ENCODE measurements at places on chromosomes 12 and 14. TPM values are rescaled to one million over a fixed set of nuclear protein-coding genes. Genes with fewer than 3 reads are reported as not detected.

- no peak for DNase-seq
Observed at GRCh38 chr12:8780389-8780788, 42.0 kb upstream of the A2ML1 start.

DNA sequence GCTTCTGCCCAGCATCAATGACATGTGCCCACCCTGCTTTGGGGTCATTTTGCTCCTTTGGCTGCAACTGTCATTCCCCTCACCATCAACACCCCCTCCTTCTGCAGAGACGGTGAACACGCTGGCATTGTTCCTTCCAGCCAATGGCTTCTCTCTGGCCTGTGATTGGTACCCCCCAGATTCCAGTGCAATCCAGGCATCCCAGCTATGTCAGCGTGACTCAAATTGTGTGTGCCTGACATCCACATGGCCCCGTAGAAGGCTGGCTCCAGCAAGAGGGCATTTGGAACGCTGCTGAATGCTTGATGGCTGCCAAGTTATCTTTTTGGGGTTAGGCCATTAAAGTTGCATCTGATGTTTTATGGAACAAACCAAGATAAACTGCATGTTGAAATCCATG is 21.0 kb upstream of the CCND2 start:
- DNase-seq: no peak

GRCh38 chr12:11500861-11501230 is 105.5 kb upstream of the PRB2 start:
- DNase-seq: no peak

DNA sequence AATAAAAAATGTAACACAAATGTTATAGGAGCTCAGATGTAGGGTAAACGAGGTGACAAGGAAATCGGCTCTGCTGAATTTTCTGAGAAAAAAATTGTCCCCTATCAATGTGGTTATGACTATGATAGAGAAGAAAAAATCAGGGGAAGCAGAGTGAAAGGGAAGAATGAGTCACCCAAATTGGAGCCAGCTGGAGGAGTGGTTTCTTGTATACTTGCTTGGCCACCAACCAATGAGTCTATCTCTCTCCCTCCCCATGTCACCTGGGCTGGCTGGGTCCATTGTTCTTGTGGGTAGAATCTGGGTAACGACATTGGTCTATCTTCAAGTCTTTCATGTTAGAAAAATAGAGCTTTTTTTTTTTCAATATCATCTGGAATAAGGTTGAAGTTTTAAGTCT is 196.6 kb upstream of the FLRT2 start:
- no peak for DNase-seq

DNA sequence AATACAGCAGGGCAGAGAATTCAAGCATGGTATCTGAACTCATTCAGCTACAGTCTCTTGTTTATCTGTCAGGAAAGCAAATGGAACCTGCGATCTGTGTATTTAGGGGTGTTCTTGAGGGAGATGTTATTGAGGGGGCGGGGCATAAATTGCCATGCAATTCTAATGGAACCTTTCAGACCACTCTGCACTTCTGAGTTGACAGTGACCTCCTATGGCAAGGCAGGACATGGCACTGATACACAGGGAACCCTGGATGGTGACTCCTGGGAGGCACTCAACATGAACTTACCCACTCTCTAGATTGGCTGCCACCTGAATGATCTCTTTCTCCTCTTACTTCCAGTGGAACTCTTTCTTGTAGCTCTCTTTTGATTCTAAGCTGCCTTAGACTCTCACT is 787.3 kb downstream of the VRK1 start:
- no peak for DNase-seq

DNA sequence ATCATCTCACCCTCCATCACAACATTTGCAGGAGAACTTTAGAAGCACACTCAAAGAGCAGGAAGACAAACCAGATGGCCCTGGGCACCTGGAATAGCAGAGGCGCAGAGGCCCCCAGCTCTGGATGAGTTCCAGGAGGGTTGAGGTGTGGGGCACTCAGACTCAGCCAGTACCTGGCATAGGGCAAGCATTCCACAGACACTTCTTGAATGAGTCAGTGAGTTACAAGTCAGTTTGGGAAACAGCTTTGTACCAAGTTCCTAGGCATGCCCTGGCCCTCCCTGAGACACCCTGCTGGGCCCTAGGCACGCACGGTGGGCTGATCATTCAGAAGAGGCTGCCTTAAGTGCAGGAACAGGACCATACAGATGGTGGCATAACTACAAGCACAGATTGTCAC is 54.3 kb downstream of the MAP3K9 start:
- peak; percentile 91 for DNase-seq

DNA sequence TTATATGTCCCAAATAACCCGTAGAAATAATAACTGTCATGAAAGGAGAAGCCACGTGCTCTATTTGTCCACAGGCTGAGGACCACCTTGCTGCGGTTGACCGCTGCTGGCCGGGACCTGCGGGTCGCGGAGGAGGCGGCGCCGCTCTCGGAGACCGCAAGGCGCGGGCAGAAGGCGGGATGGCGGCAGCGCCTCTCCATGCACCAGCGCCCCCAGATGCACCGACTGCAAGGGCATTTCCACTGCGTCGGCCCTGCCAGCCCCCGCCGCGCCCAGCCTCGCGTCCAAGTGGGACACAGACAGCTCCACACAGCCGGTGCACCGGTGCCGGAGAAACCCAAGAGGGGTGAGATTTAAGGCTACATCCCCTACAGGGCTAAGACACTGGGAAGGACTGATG is 21.0 kb downstream of the RPGRIP1 start:
- DNase-seq: no peak

DNA sequence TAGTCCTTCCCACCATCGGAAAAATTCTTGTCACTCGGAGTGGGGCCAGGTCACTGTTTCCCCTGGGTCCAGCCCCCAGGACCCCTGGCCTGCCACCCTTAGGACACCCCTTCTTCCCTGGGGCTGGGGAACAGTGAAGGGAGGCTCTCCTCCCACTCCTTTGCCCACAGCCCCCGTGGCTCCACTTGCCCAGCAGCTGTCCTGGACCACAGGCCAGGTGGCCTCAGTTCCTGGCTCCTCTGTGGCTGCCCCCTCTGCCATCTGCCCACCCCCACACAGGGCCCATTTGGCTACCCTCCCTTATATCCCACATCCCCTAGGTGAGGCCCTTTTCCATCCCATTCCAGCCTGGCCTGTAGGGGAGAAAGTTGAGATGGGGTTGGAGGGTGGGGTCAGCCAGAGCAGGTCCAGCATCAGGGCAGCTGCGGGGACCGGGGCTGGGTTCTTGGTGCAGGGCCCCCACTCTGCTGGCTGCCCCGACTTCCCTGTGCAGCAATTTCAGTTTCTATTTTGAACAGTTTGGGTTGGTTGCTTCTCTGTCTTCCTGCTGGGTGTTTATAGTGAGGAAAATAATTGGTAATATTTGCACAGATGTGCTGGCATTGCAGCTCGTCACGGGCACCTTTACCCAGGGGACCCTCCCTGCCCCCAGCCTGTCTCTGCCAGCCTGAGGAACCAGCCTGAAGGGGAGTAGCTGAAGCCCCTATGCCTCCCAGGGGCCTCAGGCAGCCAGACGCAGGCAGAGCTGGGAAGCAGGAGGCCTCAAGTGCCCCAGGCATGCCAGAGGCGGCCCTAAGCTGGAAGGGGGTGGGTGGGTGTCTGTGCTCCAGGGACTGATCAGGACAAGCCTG is 23.4 kb downstream of the SYNDIG1L start:
- DNase-seq: no peak

- DNase-seq: no peak
Observed at GRCh38 chr12:120473807-120474615, 4.5 kb upstream of the SRSF9 start.

- DNase-seq: no peak
Observed at GRCh38 chr14:20341646-20342045, 1.8 kb upstream of the PARP2 start.

GRCh38 chr12:126676434-126676833 is 1590.5 kb upstream of the TMEM132C start:
- no peak for DNase-seq

DNA sequence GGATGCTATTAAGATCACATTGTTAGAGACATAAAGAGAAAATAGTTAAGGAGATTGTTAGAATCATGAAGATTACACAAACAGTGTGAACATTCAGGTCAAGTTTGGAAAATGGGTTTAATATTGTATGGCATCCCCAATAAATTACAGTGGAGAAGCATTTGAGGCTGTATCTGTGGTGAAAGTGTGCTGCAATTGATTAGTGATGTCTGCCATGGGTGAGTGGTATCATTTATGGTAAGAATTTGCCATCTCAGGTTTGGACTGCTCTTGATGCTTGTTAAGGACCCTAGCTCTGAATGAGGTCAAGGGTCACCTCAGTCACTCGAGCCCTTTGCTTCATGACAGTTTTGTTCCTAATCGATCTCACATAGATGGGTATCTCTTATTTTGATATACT is 265.7 kb upstream of the SRRM4 start:
- DNase-seq: no peak

GRCh38 chr12:96822641-96823040 is 84.4 kb upstream of the NEDD1 start:
- DNase-seq: no peak

DNA sequence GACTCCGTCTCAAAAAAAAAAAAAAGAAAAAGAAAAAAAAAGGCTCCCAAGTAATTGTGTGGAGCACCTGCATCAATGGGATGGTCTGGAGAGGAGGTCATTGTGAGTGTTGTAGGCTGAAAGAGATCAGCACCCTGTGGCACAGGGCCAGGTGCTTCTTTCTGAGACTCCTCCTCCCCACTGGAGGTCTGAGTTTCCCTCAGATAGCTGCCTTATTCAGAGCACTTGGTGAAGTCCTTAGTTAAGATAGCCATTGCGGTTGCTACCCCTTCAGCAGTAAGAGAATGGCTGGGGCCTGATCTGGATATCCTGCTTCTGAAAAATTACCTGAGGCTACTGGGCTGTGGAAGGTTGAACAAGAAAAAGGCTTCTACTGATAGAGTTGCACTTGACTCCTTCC is 69.8 kb downstream of the ANO6 start:
- no peak for DNase-seq

DNA sequence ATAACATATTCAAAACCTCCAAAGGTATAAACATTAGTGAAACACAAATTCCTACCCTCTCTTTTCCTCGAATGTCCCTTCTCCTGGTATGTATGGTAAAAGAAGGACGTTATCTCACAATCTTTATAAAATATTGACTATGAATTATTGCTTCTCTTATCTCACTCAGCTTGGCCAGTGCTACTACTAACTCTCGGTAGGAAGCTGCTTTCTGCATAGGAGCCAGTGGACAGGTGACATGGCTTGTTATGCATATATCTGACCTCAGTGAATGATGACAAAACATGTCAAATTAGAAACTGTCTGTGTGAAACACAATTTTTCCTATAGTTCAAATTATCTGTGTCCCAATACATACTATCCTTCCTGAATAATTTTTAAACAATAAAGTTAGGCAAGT is 48.5 kb upstream of the FLRT2 start:
- no peak for DNase-seq

DNA sequence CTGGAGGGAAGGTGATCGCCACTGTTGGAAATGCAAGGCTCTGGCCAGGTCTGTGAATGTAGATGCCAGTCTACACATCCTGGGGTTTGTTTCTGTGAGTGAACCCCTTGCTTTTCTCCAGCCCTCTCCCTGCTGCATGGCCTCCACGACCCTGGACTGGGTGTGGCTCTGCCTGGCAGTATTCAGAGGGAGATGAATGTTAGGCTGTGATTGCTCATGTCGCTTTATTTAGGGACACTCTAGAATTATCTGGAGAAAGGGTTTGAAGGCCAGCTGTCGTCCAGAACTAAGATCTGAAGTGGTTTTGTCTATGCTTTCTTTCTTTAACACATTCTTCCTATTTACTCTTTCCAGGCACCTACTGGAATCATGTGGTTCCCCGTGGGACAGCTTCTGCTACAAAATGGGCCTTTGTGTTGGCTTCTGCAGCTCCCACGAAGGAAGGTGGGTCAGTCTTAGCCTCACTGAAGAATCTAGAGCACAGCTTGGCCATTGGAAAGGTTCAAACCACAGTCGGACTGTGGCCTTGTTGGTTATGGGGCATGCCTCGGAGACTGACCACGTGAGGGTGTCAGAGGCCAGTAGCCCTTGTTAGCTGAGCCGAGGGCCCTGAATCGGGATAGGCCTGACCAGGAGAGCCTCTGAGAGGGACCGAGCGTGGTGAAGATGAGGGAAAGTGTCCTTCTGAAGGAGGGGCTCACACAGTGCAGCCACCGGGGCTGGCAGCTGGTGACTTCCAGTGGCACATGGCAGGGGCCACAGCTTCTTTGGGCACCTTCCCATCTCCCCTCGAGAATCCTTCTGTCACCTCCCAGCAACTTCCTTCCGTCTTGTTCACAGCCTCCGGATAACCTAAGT is 59.1 kb downstream of the ANKRD9 start:
- no peak for DNase-seq

DNA sequence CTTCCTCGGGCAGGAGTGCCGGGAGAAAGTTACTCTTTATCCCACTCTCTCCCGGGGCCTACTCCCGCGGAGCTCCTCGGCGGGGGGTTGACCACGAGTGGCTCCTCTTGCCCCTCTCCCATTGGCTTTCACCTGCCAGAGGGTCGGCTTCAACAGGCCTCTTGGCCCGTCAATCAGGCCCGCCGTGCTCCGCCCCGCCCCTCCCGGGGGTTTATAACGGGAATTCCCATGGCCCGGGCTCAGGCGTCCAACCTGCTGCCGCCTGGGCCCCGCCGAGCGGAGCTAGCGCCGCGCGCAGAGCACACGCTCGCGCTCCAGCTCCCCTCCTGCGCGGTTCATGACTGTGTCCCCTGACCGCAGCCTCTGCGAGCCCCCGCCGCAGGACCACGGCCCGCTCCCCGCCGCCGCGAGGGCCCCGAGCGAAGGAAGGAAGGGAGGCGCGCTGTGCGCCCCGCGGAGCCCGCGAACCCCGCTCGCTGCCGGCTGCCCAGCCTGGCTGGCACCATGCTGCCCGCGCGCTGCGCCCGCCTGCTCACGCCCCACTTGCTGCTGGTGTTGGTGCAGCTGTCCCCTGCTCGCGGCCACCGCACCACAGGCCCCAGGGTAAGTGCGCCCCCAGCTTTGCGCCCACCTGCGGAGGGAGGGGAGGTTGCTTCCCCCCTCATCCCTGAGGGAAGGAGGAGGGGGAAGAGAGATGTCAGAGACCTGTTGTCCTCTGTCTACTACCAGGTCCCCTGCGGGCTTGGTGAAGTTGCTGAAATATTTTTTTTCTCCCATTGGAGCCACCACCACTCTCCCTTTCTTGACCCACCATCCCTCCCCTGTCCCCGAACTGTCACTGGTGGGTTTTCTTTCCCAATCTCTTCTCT is at the start of gene SMOC1:
TSS of gene SMOC1 (plus strand) at position 242 of the 869 bp plus-strand sequence. CDS start at position 505, 263 bp downstream.
- no peak for DNase-seq

The NKX2-1 gene
- not detected for total RNA-seq

The PRIMA1 gene
- total RNA-seq: not detected

The KRT4 gene
- not detected for total RNA-seq

The TSHR gene
- not detected for total RNA-seq

The KRT2 gene
- total RNA-seq: not detected

The KIF26A gene
- total RNA-seq: 0.48 TPM

The CCDC197 gene
- not detected for total RNA-seq

The COX8C gene
- not detected for total RNA-seq

Measured in kidney epithelial cell (primary cell).